Right cardiac atrium (tissue), 5 donors: ENCODE measurements at places on chromosomes 7 and 10.

GRCh38 chr10:49175587-49176309 lies 12.4 kb downstream of the TMEM273 start:
- DNase-seq = no peak

- no peak for DNase-seq
Measured at GRCh38 chr10:98963608-98964007, 272.0 kb downstream of the HPSE2 start.

GRCh38 chr7:99562832-99563231 lies 4.4 kb downstream of the ZNF655 start:
- DNase-seq = no peak

GRCh38 chr10:80268266-80268665 lies 21.2 kb downstream of the MAT1A start:
- no peak for DNase-seq

- DNase-seq = no peak
Measured at GRCh38 chr10:22133749-22134624, 83.8 kb downstream of the EBLN1 start.

GRCh38 chr10:103745341-103746247 lies 109.8 kb downstream of the SH3PXD2A start:
- DNase-seq = no peak

GRCh38 chr7:47045207-47046051 lies 536.5 kb downstream of the TNS3 start:
- peak; percentile 93 for DNase-seq

DNA sequence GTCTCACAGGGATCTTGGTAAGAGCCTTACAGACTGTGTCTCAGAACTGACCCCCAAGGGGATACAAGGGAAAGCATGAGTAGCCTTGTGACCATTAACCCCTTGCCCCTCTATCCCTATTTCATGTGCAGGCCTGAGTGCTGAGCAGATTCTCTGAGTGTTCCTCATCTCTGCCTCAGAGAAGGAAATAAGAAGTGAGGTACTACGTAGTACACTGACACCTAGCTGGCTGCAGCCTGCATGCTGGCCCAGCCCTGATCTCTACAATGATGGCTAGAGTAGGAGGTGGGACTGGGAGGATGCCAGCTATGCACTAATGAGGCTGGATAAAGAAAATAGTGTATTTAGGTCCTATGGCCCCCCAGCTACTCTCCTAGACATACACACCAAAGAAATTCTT lies 174.9 kb upstream of the HPS1 start:
- no peak for DNase-seq

DNA sequence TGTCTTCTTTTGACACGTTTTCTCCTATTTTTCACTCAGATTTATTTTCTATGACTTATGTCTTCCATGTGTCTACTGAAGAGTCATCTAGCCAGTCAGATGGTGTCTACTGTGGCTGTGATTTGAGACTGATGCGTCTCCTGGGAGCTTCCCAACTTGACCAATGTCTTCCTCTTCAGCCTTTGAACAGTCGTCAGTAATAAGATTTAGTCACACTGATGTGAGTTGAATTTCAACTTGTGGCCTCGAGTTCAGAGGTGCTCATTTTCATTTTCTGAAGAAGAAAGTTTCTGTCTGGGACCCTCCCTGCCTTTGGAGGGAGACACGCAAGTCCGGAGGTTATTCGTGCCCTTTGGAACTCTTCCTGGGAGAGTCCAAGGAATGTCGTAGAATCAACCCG lies 221.9 kb upstream of the INHBA start:
- DNase-seq = no peak

DNA sequence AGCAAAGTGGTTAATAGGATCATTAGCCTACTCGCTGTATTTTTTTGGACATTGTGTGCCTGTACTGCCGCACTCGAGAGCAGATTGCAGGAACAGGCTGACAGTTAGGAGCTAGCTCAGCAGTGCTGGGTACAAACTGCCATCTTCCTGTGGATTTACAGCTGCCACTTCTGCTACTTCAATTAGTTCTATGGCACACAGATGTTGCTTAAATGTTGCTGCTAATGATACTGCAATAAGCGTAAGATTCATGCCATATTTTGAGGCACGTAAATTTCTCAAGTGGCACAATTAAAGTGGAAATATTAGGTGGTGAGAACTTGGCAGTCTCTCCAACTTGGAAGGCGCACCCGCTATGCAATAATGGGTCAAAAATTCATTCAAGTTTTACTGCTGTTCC lies 171.9 kb downstream of the EBF3 start:
- no peak for DNase-seq

DNA sequence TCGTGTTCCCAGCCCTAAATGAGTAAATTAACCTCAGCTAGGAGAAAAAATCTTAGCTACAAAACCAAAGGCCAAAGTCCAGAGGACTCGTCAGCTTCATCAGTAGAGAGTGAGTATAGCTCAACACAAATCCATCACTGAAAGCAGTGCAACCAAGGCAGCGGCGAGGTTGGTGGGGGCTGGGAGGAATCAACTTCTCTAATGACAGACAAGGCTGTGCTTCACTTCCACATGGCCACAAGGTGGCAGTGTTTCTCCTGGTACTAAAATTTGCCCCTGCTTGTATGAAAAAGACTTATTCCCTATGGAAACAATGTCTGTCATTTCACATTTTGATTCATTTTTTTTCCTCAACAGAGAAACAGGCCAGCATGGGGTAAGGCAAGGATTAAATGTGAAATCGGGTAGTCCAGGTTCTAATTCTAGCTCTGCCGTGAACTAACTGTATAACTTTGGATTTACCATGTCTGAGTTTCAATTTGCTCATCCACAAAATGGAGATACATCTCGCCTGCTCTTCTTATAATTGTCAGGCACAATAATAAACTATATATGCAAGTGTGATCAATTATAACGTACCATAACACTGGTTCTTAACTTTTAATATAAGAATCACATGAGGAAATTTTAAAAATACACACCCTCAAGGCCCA lies 39.3 kb downstream of the FAS start:
- peak; percentile 88 for DNase-seq

DNA sequence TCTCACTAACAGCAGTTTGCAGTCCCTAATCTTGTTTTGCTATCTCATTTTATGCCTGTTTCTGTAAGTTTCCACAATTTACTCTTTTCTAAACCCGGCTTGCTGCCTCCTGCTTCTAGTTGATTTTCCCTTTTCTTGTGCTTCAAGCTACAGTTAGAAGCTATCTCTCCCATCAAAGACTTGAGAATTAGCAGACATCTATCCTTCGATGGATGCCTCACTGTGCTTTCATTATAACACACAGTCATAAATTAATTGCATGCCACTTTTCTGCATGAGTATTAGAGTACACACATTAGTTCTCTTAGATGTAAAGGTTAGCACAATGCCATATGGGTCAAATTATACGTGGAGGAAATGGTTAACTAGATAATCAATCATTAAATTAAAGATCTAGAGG lies 48.7 kb downstream of the SEMA3A start:
- no peak for DNase-seq

- no peak for DNase-seq
Measured at GRCh38 chr7:79529881-79530235, 76.4 kb upstream of the MAGI2 start.

DNA sequence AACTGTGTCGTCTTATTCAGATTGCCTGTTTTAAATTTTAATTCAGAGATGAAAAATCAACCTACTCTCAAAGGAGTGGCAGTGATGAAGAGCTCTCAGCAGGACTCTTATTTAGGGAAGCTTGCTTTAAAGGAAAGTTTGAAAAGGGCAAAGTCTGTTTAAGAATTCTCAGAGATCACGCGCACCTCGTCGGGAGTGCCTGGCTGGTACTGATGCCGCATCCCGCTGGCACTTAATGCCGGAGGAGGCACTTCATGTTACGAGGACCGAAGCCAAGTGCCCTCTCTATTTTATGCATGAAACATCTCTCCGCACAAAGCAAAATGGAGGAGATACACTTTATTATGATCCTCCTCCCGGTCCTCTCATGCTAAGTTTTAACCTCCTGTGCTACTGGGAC lies 71.1 kb upstream of the INSYN2A start:
- no peak for DNase-seq

DNA sequence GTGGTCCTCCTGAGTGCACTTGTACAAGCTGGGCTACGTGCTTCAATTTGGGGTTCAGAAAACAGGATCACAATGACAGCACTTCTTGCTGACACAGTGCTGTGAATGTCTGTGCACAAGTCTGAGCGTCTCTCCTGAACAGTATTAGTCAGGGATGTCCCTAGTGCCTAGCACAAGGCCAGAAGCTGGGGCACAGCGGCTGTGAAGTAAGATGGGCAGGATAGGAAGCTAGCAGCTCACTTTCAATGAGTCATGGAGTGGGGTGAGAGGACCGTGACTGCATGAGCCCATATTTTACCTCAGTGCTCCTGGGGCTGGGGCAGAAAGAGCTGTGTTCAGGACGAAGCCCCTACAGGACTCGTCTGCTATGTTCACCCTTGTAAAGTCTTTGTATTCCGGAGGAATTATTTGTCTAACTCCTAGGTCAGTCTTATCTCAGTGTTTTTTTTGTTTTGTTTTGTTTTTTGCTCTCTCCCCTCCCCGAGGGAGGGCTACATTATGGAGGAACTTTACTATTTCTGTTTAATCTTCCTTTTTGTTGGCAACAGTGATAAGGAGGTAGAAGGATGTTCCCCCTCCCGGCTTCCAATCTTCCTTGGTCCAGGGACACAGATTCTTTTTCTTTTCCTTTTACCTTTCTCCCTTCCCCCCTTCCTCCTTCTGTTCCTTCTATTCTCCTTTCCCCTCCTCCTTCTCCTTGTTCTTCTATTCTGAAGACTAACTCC lies 2.8 kb upstream of the LRMDA start:
- no peak for DNase-seq

DNA sequence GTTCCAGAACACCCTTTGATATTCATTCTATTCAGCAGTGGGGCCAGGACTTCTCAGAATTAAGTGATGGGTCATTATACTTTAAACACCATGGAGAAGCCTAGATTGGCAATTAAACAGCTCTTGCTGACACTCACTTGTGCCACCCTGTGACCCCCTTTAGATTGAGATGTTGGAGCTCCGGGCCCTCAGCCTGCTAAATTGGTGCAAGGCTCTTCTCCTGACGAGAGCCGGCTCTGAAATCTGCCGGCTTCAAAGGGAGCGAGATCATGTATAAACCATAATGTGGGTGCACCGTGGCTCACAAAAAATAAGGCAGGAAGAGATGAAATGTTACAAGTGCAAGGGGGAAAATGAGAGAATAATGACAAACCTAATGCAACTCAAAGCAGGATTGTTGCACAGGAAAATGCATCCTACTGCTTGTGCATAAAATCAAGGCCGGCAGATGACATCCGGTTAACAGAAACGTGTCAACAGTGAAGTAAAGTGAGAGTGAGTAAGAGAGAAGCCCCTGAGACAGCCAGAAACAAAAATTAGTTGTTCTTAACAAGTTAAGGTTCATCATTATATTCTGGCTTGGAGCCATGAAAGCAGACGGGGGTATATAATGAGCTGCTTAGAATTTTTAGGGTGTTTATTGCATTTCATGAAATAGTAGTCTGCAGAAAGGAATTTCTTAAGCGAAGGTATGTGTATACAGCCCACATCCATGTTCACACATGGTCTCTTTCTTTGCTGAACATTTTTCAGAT lies 198.2 kb downstream of the TCF7L2 start:
- no peak for DNase-seq

DNA sequence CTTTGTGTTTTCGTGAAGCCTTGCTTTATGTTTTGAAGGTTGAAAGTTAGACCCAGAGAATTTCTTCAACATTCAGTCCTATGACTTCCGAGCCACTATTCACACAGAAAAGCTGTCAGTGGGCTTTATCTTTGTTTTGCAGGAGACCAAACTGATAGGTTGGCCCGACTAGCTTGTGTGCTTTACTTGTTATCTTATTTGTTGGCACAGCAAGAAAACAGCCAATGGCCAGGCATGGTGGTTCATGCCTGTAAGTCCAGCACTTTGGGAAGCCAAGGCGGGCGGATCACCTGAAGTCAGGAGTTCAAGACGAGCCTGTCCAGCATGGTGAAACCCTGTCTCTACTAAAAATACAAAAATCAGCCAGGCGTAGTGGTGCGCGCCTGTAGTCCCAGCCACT lies 16.0 kb upstream of the GDI2 start:
- no peak for DNase-seq
